ENCODE measurements at places on chromosomes 7 and 10.

GRCh38 chr7:150313367-150313809 is 9.8 kb upstream of the LRRC61 start:
- no peak for DNase-seq

DNA sequence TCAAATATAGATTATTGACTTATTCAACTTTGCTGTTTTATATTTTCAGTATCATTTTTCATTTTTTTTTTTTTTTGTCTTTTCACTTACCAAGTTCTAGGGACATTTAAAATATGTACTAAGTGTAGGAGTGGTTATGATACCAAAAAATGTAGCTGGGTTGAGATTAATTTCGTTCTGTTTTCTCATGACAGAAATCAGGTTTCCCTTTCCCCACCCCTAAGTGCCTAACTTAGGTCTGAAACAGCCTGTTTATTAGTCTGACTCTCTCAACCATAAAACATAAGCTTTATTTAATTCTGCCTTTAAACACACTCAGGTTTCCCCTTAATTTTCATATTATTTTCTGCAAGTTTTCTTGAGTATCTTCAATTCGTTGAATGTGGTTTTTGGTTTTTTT is 22.1 kb downstream of the TMEM106B start:
- no peak for DNase-seq

GRCh38 chr10:113044016-113044755 is 94.1 kb downstream of the TCF7L2 start:
- no peak for DNase-seq

GRCh38 chr10:98128802-98129201 is 5.7 kb upstream of the R3HCC1L start:
- DNase-seq: no peak

- DNase-seq: no peak
Measured at GRCh38 chr10:68781613-68782574, 45.4 kb upstream of the STOX1 start.

DNA sequence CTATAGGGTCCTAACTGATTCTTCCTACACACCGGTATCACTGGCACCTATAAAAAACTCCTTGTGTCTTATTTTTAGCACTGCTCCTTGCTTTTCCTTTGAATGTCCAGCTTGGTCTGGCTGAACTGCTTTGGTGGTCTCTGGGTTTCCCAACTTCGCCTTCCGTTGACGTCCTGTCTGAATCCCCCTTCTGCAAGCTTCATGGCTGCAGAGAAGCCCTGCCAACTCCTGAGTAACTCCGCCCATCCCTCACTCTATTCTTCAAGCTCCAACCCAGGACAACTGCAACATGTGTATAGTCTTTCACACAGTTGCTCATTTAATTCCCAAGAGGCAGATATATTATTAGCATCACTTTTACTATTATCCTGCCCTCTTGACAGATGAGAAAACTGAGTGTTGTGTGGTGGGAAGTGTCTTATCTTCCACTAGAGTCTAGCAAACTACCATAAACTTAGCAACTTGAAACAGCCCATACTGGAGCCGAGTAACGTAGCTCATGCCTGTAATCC is 40.9 kb downstream of the MTURN start:
- DNase-seq: no peak

DNA sequence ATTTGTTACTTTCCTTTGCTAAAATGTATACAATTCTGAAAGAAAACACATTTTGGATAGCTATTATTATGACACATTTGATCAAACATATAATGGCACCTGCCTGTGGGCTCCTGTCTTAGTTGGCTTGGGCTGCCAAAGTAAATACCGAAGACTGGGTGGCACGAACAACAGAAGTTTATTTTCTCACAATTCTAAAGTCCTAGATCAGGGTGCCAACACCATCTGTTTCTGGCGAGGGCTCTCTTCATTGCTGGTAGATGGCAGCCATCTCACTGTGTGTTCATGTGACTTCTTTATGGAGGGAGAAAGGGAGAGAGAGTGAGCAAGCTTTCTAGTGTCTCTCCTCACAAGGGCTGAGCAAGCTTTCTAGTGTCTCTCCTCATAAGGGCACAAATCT is 195.8 kb upstream of the FAM3C start:
- DNase-seq: no peak

GRCh38 chr7:70630440-70630817 is 501.5 kb upstream of the GALNT17 start:
- no peak for DNase-seq

DNA sequence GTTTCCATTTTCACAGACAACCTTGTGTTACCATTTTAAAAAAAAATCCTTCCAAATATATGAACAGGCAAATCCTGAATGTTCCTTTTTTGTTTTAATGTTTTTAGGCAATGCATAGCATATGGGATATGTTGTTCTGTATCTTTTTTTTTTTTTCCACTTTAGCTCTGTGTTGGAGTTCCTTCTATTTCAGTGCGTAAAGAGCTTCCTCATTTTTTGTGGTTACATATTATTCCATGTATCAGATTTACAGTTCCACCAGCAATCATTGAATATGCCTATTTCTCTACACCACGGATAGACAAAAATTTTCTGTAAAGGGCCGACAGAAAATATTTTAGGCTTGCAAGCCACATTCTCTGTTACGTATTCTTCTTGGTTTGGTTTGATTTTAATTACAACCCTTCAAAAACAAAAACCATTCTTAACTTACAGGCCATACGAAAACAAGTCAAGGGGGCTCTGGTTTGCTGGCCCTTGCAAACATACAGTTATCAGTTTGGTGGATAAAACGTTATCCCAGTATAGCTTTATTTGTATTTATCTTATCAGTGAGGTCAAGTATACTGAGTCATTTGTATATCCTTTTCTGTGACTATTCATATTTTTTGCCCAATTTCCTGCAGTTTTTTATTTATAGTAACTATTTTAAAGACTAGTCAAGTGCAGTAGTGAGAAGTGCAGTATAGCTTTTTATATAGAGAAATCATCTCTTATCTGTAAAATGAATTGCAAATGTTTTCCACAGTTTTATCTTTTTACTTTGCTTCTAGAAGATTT is 55.7 kb downstream of the RALA start:
- DNase-seq: no peak

GRCh38 chr10:110443239-110444003 is 54.3 kb upstream of the DUSP5 start:
- no peak for DNase-seq

DNA sequence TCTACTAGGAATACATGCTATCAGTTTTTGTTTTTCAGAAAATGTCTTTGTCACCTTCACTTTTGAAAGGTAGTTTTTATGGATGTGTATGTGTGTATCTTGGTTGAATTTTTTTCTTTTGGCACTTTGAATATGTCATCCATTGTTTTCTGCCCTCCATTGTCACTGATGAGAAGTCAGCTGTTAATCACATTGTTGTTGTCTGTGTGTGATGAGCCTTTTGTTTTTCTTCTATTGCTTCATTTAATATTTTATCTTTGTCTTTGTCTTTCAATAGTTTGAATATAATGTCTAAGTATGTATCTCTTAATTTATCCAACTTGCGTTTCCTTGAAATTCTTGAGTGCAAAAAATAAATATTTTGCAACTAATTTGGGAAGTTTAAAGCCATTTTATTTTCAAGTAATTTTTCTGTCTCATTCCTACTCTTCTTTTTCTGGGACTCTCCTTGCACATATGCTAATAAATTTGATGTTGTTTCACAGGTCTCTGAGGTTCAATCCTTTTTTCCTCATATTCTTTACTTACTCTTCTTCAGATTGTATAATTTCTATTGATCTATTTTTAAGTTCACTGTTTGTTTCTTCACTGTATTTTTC is 546.9 kb upstream of the GHITM start:
- no peak for DNase-seq

GRCh38 chr7:93651603-93652159 is 77.2 kb upstream of the CALCR start:
- DNase-seq: no peak

- no peak for DNase-seq
Measured at GRCh38 chr10:92567952-92568600, 5.8 kb downstream of the IDE start.

GRCh38 chr10:118870467-118871243 is 115.9 kb upstream of the CACUL1 start:
- no peak for DNase-seq

DNA sequence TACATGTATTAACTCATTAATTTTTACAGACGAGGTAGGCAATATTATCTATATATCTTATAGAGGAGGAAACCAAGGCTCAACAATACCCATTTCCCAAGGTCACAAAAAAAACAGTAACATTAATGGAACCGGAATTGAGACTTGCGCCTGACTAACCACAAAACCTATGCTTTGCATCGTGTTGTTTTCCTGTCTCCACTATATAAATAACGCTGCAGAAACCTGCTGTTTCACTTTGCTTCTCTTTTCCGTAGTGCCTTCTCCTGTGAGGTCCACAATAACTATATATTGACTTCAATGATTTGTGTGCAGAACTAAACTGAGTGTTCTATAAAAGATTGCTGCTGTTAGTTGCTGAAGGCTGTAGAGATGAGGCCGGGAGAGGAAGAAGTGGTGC is 97.7 kb upstream of the RPA3 start:
- DNase-seq: no peak

GRCh38 chr7:139772873-139773272 is 4.9 kb downstream of the HIPK2 start:
- no peak for DNase-seq

DNA sequence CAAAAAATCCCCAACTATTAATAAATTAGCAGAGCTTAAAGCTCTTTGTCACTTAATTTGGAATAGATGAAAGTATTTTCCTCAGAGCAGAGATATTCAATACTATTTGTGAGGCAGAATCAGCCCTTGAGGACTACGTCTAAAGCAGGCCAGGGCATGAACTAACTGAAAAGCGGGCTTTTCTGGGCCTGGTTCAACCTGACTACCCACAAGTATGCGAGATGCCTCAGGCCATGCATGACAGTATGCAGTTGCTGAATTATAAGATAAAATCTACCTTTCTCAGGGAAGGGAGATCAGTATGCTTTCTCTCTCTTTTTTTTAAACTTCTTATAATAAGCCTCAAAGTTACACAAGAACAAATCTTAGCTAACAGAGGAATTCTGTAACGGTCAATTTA is 20.1 kb downstream of the TMEM168 start:
- no peak for DNase-seq

GRCh38 chr10:110510086-110510485 is 12.4 kb downstream of the DUSP5 start:
- DNase-seq: no peak

- DNase-seq: no peak
Measured at GRCh38 chr7:71615017-71615416, 483.1 kb downstream of the GALNT17 start.

DNA sequence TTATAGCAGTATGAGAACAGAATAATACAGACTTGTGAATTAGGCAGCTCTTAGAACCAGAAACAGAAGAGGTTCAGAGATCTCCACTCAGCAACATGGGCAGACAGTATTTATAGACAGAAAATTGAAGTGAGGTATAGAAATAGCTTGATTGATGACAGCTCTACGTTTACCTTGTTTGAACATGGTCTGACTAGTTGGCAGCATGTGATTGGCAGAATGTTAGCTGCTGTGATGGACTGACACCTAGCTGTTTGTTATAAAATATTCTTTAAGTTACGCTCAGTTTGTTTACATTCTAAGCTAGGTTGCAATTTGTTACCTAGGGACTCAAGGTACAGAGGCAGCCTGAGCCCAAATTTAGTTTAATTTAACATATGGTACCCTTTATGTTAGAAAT is 73.7 kb upstream of the TMEM229A start:
- DNase-seq: no peak

- DNase-seq: no peak
Measured at GRCh38 chr10:88245974-88246511, 337.1 kb downstream of the RNLS start.

DNA sequence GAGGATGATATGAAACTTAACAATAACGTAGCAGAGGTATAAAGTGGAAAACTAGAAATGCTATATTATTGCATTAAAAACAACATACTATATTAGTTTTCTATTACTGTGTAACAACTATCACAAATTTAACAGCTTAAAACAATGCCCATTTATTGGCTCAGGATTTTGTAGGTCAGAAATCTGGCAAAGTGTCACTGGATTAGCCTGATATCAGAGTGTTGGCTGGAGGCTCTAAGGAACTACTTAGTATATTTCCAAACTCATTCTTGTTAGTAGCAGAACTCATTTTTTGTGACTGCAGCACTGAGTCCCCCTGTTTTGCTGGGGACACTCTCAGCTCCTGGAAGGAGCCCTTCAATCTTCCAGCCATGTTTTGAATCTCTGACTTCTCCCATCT is 306.8 kb downstream of the ETV1 start:
- DNase-seq: no peak

- DNase-seq: no peak
Measured at GRCh38 chr10:6327961-6328698, 125.4 kb downstream of the PFKFB3 start.

DNA sequence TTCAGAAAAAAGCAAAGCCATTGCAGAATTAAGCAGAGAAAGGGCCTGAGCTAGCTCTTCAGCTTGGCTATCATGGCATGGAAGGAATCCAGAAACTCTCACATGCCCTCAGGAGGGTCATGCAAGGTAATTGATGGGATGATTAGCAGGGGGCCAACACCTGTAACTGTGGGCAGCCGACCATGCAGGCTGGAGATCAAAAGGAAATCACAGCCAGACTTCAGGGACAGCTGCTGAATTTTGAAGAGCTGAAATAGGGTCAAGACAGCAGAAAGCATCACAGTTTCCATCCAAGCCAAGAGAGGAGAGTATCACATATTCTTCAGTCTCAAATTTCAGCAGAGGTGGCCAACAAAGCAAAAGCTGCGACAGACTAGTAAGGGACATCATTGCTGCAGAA is 239.6 kb upstream of the STEAP1 start:
- no peak for DNase-seq

GRCh38 chr7:37118004-37118403 is 330.7 kb downstream of the ELMO1 start:
- DNase-seq: no peak

All from SHP77 treated with DMSO at 0.1 percent for 48 hours (cell line).